Calu3 (cell line): ENCODE measurements at places on chromosomes 12 and 14. TPM values are rescaled to one million over a fixed set of nuclear protein-coding genes. Genes with fewer than 3 reads are reported as not detected.

The DLST gene
- 84.2 and 89.1 TPM in 2 replicates for total RNA-seq

DNA sequence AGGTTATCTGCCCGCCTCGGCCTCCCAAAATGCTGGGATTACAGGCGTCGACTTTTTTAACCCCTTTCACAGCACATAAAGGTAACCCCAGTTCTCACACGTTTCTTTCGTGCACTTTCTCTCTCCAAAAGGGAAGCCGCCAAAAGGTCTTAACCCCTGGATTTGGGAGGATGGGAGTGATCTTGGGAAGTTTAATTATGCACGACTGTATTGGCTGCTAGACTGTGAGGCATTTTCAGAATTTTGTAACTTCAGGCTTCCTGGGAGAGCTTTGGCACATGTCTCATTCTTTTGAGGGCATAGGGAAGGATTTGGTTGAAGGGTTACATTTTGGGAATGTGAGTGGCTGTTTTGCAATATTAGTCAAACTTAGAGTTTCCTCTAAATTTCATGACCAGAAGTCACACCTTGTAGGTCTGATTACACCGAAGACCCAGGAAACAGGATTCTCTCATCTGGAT is 1.4 kb upstream of the SMARCC2 start:
- no peaks in the 10 kb centered on the region for H3K27me3 ChIP-seq
- peaks cover 41% of the 10 kb centered on the region for H3K4me1 ChIP-seq
- peaks cover 45% of the 10 kb centered on the region for H3K36me3 ChIP-seq

DNA sequence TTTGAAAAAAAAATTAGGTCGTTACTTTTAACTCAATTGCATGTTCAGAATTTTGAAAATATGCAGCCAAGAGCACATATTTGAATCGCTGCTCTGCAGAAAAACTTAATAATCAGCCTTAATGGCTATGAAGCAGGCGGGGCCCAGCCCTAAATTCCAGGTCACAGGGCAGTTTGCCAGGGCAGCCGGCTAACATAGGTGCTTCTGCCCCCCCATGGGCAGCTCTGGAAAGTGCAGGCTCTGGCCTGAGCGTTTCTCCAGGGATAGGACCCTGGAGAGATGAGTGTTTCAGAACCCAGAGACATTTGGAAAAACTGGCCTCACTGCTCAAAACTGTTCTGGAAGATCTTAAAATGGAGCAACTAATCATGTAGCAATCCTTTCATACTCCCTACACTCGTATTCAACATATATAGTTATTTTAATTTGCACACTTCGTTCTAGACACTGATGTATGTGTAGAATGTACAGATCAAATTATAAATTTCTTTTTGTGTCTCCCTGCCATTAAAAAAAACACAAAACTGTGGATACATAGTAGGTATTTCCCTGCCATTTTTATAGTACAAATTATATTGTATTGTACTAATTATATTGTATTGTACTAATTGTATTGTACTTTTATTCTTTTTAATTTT is 26.0 kb upstream of the PTGR2 start:
- peaks cover 11% of the 10 kb centered on the region for H3K4me1 ChIP-seq
- H3K36me3 ChIP-seq = no peaks in the 10 kb centered on the region
- DNase-seq = peak; percentile 89
- no peak overlapping the region for H3K27ac ChIP-seq
- no peaks in the 10 kb centered on the region for H3K27me3 ChIP-seq

DNA sequence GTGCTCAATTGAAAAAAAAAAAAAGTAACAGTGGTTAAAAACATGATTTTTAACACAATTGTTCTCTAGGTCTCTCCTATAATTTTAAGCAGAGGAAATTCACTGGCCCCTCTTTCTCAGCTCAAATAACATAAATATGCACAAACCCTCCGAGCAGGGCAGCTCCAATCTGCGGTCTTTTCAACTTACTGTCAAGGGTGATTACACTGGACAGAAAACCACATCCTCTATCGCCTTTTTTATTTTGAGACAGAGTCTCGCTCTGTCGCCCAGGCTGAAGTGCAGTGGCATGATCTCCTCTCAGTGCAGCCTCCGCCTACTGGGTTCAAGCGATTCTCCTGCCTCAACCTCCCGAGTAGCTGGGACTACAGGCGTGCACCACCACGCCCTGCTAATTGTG is 16.5 kb upstream of the GABARAPL1 start:
- H3K36me3 ChIP-seq = no peaks in the 10 kb centered on the region
- H3K27me3 ChIP-seq = peaks cover 18% of the 10 kb centered on the region
- no peak overlapping the region for H3K4me3 ChIP-seq
- no peak for DNase-seq
- peaks cover 9% of the 10 kb centered on the region for H3K4me1 ChIP-seq
- no peak overlapping the region for H3K27ac ChIP-seq

DNA sequence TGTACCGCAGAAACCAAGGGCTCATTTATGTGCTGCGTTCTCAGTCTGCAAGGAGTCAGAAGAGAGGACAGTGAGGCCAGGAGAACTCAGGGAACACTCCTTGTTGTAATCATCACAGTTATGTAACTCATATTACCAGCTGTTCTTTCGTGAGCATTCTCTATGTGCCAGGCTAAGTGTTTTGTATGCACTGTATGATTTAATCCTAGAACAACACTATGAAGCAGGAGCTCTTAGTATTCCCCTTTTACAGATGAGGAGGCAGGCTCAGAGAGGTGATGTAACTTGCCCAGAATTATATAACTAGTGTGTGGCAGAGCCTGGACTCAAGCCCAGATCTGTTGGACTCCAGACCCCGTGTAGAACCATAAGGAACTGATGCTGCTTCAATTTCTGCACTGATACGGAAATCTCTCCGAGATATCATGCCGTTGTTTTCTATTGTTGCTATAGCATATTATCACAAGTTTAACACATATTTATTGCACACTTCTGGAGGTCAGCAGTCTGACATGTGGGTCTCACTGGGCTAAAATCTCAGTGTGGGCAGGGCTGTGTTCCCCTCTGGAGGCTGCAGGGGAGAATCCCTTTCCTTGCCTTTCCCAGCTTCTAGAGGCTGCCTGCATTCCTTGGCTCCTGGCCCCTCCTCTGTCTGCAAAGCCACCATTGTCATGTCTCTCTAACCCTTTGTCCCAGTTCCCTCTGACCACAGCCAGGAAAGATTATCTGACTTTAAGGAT is 16.3 kb upstream of the CD9 start:
- H3K4me1 ChIP-seq = no peaks in the 10 kb centered on the region
- DNase-seq = no peak
- H3K4me3 ChIP-seq = no peak overlapping the region
- no peaks in the 10 kb centered on the region for H3K36me3 ChIP-seq
- H3K27me3 ChIP-seq = peaks cover 3% of the 10 kb centered on the region

DNA sequence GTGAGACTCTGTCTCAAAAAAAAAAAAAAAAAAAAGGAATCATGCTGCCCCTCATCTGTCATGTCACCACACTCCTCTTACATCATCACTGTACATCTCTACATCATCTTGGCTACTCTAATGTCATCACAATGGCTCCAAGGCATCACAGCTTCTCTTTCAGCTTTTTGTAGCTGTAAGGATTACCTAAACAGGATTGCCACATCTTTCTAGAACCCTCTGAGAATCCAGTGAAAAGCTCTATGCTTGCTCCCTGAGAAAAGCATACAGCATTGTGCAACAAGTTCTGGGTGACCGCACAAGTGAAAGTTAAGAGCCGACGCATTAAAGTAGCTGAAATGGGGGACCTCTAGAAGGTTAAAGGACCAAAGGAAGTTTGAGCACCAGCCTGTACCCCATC is 272.5 kb downstream of the C12orf50 start:
- H3K27ac ChIP-seq = no peak overlapping the region
- no peaks in the 10 kb centered on the region for H3K27me3 ChIP-seq
- no peak overlapping the region for H3K4me3 ChIP-seq

The MYL2 gene
- not detected in 2 replicates for total RNA-seq

The KRT77 gene
- not detected in 2 replicates for total RNA-seq
